ENCODE measurements at places on chromosomes 11 and 22. TPM values are rescaled to one million over a fixed set of nuclear protein-coding genes. Genes with fewer than 3 reads are reported as not detected.

The KDM4D gene
- 0.72 TPM for total RNA-seq

The C11orf97 gene
- not detected for total RNA-seq

The MPZL2 gene
- total RNA-seq = 118 TPM

The OR10D3 gene
- not detected for total RNA-seq

The MLC1 gene
- total RNA-seq = 0.09 TPM

The RPS13 gene
- 1,145 TPM for total RNA-seq

The CNGA4 gene
- not detected for total RNA-seq

The NELL1 gene
- not detected for total RNA-seq

The MS4A4E gene
- total RNA-seq = not detected

The HEPHL1 gene
- total RNA-seq = not detected

The MMP7 gene
- total RNA-seq = 0.18 TPM

All from endothelial cell of coronary artery (primary cell).